ENCODE measurements at places on chromosomes 1 and 21. TPM values are rescaled to one million over a fixed set of nuclear protein-coding genes. Genes with fewer than 3 reads are reported as not detected.

- no peaks in the 10 kb centered on the region for H3K4me1 ChIP-seq
- no peak overlapping the region for H3K27ac ChIP-seq
- H3K27me3 ChIP-seq: peaks cover 11% of the 10 kb centered on the region
- no peak overlapping the region for H3K4me3 ChIP-seq
These were observed 7.2 kb upstream of the PTGER3 start for GRCh38 chr1:71054791-71055190.

ILDR2 gene
- 0.24 TPM for total RNA-seq

GRCh38 chr1:247829656-247830055 lies 5.7 kb upstream of the OR14A16 start:
- no peak overlapping the region for H3K27ac ChIP-seq
- no peaks in the 10 kb centered on the region for H3K27me3 ChIP-seq
- H3K4me1 ChIP-seq: no peaks in the 10 kb centered on the region
- H3K36me3 ChIP-seq: no peaks in the 10 kb centered on the region

AIRE gene
- total RNA-seq: 0.12 TPM

DNA sequence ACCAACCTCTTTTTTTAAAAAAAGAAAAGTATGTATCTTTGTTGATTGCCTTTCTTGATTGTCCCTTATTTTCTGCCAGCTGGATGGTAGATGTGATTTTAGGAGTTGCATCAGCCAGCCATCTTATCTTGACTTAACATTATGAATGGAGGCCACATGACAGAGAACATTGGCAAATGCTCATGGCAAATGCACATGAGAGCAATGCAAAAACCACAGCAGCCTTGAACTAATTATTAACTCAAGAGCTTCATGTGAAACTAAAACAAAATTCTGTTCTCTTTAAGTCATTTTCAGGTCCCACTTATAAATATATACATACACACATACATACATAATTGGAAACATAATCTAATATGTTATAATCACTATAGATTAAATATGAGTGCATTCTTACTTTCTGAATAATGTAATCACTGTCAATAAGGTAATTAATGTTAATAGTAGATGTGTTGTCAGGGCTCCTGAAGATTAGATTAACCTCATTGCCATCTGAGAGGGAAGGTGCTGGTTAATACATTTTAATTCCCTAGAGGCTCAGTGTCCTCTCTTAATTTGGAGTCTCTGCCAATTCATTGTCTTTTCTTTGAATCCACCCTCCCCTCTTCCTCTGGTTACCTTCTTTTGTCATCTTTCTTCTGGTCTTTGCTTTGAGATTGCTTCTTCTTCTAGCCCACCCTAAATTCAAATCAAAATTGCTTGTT lies 962.2 kb downstream of the ADGRL2 start:
- H3K27ac ChIP-seq: no peak overlapping the region
- H3K4me1 ChIP-seq: no peaks in the 10 kb centered on the region
- no peak overlapping the region for H3K4me3 ChIP-seq
- H3K36me3 ChIP-seq: no peaks in the 10 kb centered on the region

DNA sequence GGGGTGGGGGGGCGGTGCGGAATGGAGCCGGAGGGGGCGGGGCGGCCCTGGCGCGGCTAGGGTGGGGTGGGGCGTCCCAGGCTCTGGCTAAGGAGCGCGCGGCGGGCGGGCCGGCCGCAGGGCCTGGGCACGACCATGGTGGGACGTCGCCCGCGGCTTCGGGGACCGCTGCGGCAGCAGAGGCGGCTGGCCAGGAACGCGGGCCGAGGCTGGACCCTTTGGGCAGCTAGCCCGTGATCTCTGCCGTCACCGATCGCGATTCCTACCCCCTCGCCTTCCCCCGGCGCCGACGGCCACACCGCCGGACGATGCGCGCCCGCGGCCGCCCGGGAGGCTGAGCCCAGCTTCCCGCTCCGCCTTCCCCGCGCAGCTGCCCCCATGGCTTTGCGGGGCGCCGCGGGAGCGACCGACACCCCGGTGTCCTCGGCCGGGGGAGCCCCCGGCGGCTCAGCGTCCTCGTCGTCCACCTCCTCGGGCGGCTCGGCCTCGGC lies at the start of gene MAP3K21:
MAP3K21 (plus strand) TSS at position 74 of the 491 bp plus-strand sequence; CDS start at position 379, 305 bp downstream.
- no peaks in the 10 kb centered on the region for H3K36me3 ChIP-seq
- peak within 1 kb of the TSS; percentile 88 for H3K4me3 ChIP-seq
- H3K4me1 ChIP-seq: peaks cover 5% of the 10 kb centered on the region
- DNase-seq: peak; percentile 69
- H3K27me3 ChIP-seq: peaks cover 65% of the 10 kb centered on the region

Measured in type B pancreatic cell (in vitro differentiated cells).